ENCODE measurements at places on chromosomes 4 and X.

DNA sequence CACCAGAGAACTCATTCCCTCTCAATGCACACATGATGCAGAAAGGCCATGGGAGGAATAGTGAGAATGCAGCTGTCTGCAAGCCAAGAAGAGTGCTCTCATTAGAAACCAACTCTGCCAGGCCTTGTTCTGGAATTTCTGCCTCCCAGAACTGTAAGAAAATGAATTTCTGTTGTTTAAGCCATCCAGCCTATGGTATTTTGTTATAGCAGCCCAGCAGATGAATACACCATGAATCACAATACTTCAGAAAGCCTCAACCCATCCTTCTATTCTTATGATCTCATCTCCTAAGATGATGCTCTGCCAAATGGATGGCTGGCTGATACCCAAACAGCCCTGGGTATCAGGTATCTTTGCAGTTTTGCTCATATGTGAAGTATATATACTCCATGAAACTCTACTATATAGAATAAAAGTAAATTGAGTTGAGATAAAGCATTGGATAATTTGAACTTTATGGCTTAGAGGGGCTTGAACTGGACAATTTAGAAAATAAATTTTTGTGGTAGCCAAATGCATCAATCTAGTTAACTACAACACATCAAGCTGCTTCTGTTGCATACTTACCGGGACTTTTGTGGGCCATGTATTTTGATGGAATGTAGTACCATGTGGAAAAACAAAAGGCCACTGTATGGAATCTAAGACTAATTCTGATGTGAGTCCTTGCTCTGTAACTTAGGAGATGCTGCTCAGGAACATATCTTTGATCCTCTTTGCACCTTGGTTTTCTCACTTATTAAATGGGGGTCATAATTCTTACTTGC, 245.9 kb downstream of the HS3ST1 start:
- DNase-seq: no peak

- no peak for DNase-seq
Observed at GRCh38 chr4:79623021-79623870, 215.2 kb upstream of the GK2 start.

DNA sequence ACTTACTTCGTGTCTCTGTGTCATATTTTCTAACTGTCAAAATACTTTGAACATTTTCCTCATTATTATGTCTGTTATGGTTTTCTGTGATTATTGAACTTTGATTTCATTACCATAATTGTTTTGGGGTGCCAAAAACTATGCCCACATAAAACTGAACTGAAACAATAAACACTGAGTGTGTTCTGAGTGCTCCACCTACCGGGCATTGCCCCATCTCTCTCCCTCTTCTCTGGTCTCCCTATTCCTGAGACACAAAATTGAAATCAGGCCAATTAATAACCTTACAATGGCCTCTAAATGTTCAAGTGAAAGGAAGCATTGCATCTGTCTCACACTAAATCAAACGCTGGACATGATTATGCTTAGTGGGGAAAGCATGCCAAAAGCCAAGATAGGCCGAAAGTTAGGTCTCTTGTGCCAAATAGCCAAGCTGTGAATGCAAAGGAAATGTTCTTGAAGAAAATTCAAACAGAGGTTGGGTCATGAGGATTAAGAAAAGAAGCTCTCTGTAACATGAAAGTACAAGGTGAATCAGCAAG, 972.3 kb downstream of the PCDH7 start:
- DNase-seq: no peak

GRCh38 chr4:173171098-173171497, 2.5 kb downstream of the GALNT7 start:
- no peak for DNase-seq

DNA sequence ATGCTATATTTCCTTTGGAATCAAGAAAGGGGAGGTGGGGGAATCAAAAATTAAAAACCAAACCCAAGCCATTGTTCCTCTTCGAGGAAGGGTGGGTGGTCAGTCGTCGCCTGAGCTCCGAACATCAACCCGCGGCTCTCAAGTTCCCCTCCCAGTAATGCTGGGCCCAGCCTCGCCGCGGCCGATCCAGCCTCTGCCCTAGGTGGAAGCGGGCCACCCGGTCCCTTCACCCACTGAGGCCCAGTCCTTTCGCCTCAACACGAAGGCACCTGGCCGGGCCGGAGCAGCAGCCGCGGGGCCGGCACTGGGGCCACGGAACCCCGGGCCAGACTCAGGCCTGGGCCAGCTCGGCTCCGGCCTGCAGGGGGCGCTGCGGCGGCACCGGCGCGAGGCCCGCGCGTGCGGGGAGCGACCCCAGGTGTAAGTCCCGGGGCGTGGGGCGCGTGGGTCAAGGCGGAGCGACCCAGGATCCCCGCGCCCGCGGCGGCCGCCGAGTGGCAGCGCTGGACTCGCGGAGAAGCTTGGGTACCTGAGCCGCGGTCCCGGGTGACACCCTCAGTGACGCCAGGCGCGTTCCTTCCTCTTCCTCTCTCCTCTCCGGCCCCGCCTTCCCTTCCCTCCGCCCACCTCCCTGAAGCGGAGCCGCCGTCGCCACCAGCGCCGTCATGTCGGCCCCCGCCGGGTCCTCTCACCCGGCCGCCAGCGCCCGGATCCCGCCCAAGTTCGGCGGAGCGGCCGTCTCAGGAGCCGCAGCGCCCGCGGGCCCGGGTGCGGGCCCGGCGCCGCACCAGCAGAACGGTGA, at the start of gene SEC24B:
Gene SEC24B (plus strand): TSS at position 611 of the 802 bp plus-strand sequence. CDS start 55 bp downstream, at position 666.
- peak; percentile 94 for DNase-seq

- DNase-seq: no peak
Observed at GRCh38 chrX:1440506-1440905, 12.2 kb downstream of the ASMTL start.

DNA sequence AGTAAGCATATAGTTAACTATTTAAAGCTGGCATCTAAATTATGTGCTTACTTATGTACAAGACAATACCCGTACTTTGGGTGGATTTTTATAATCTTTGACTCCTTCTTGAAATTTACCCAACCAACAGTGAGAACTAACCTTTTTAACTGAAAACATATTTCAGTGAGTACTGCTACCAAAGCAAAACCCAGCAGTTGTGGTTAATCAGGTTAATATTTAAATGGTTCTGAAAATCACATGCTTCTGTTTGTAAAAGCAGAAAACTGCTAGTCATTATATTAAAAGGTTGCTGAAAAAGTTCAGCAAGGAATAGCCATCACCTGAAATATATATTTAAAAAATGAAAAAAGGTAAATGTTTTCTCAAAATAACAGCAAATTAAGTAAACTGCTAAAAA, 20.0 kb downstream of the UBE2D3 start:
- no peak for DNase-seq

GRCh38 chrX:38666909-38667308, 105.6 kb downstream of the TSPAN7 start:
- no peak for DNase-seq

GRCh38 chrX:128460835-128461234, 408.6 kb upstream of the ACTRT1 start:
- DNase-seq: no peak

DNA sequence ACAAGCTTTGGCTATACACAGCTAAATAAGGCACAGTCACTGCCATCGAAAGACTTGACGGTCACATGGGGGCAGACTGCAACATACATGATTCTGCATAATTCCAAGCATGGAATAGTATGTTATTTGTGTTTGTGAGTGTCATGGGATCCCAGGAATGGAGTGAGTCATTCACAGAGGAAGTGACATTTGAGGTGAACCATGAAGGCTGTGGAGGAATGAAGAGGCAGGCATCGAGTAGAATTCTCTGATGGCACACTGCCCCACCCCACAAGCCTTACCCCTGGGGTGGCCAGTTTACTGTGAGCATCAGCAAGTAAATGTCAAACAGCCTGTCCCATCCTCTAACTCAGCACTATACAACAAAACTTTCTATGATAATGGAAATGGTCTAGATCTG, 619.7 kb downstream of the MID1IP1 start:
- no peak for DNase-seq

GRCh38 chrX:145729635-145730034, 88.0 kb upstream of the SLITRK2 start:
- no peak for DNase-seq

GRCh38 chr4:114691865-114692264, 93.3 kb downstream of the UGT8 start:
- DNase-seq: no peak

- DNase-seq: no peak
Observed at GRCh38 chr4:81214881-81215868, at the start of gene PRKG2. Gene PRKG2, minus strand, starts transcription at chr4:81215222. Its CDS starts 10,175 bp downstream, at chr4:81205047.

DNA sequence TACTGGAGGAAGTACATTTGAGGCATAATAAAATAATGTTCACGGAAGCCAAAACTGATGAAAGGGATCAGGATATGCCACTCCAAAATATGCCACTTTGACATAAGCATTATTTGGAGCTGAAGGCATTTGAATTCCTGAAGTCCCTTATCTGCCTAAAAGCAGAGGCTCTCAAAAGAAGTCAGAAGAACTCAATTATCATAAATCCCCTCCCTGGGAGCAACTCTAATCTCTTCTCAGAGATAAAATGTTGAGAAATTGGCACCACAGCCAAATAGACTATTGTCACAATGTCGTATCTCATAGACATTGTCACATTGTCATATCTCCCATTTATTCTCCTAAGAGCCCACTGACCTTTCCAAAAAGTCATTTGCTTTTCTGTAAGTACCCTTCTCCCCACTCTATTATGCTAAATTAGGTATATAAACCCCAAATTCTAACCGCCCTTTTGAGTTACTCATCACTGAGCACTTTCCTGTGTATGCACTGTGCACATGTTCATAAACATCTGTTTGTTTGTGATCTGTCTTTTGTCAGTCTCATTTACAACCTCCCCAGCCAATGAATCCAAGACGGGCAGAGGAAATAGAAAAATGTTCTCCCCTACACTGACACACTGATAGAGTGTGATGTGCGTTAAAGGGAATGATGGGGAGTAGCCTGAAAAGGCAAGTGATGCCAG, 78.5 kb upstream of the NAF1 start:
- no peak for DNase-seq

DNA sequence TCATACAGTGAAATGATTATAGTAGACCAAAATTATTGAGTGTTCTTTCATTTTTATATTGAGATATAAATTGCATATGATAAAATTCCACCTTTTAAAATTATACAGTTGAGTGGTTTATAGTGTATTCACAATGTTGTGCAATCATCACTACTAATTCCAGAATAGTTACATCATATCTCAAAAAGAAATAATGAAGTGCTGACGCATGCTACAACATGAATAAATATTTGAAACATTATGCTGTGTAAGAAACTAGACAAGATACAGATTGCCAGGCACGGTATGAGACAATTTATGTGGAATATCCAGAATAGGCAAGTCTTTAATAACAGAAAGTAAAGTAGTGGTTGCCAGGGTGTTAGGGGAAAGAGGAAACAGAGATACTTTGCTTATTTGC, 871.7 kb downstream of the FAM133A start:
- no peak for DNase-seq

DNA sequence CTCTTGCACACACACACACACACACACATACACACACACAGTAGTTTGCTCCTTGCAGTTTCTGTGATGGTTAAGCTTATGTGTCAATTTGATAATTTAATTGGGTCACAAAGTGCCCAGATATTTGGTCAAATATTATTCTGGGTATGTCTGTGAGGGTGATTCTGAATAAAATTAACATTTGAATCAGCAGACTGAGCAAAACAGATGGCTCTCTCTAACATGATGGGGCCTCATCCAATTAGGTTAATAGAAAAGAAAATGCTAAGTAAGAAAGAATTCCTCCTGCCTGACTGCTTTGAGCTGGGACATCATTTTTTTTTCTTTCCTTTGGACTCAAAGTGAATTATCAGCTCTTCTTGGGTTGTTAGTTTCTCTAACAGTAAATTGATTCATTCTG, 191.2 kb upstream of the INTU start:
- no peak for DNase-seq

GRCh38 chrX:119417842-119418241, 18.7 kb downstream of the SLC25A43 start:
- no peak for DNase-seq

DNA sequence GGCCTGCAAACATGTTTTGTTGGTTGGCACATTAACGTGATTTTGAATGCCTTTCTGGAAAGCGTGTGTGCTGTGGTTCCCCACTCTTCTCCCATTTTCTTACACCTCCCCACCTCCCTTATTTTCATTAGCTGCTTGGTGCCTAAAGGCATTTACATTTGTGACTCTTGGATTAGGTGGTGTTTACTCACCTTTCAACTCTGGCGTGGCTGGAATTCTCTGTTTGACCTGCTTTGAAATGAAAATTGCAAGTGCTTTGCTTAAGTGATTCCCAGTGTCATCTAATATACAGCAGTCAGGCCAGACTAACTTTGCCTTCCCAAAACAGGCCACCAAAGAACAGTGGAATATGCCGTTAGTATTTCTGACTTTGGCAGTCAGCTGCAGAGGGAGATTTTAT, 80.5 kb downstream of the NHSL2 start:
- no peak for DNase-seq

- no peak for DNase-seq
Observed at GRCh38 chrX:107625739-107626138, 2.6 kb upstream of the PRPS1 start.

- no peak for DNase-seq
Observed at GRCh38 chr4:112633477-112634235, 3.1 kb downstream of the ZGRF1 start.

DNA sequence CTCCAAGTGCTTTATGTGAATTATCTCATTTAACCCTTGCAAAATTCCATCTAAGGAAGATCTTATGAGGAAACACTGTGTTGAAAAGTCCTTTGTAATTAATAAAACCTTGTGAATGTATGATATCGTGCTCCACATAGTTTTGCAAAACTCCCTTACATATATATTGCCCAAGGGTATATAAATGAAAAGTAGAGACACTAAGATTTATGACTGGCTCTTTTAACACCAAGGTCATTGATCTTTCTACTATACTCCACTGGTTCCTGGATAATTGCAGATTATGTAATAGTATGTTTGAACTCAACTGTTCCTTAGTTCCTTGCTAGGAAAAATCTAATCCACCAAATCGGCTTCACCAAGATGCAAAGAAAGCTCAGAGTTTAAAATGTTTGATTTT, 48.0 kb upstream of the TMEM33 start:
- DNase-seq: no peak

GRCh38 chr4:173337463-173337862, 3.3 kb upstream of the HMGB2 start:
- DNase-seq: no peak

DNA sequence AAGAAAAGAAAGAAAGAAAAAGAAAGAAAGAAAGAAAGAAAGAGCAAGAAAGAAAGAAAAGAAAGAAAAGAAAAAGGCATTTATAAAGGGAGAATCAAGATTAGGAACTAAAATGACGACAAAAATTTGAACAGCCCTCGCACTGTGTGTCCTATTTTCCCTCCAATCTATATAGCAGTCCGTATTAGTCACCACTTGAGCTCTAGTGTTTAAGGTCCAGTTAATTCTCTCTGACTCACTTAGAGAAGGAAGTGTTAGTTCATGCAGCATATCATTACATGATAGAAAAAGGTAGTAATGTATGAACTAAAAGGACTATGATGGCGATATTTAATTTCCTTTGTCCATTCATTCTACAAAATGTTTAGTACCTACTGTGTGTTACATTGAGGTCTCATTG, 122.7 kb downstream of the CBLL2 start:
- DNase-seq: no peak

GRCh38 chr4:148901075-148901705, 459.0 kb upstream of the NR3C2 start:
- DNase-seq: no peak

GRCh38 chr4:108427946-108428485, 192.4 kb upstream of the RPL34 start:
- DNase-seq: no peak

- no peak for DNase-seq
Observed at GRCh38 chrX:153471663-153472280, 1.4 kb upstream of the HAUS7 start.
